ENCODE measurements at places on chromosomes 12 and 14.

DNA sequence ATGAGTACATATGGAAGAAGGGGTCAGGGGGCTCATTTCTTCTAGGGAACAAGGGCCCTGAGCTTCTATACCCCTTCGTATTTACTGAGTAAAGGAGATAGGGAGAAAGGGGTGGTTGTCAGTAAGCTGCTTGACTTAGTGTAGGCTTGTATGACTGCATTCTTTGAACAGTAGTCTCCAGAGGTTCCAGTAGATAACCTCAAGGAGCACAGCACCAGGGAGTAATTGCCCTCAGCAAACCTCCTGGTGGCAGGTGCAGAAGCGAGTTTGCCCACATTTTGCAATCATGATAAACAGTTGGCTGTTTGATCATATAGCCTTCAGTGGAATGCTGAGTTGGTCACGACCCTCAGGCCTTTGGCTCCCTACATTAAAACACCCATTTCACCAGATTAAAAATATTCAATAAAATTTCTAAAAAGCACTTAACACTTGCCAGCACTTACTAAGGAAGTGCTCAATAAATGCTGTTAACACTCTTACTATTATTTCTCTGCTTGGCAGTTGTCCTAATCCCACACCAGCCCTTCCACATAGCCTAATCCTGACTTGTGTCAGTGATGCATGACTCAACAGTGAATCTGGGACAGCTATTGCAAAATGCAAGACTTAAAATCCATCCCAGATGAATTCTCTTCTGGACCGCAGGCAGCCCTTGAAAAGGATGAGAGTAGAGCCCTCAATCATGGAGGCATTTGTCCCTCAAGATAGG, 3.7 kb upstream of the DHRS4L2 start:
- no peak for DNase-seq

- DNase-seq: no peak
Observed at GRCh38 chr12:6330192-6330591, 11.7 kb downstream of the TNFRSF1A start.

DNA sequence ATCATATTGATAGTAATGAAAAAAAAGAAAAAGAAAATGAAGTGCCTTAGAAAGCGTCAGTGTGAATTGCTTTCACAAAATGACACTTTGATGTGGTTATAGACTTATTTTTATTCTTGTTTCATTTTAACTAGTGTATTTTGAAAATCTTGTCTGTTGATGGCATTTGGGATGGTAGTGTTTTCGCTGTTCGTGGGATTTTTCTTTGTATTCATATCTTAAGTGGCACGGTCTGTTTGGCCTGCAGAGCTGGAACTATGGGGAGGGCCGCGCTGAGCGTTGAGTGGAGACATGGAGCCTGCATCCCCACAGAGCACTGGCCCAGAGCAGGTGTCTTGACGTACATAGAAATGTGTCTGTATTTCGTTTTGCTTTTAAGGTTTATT, 61.6 kb downstream of the WDR20 start:
- DNase-seq: no peak

DNA sequence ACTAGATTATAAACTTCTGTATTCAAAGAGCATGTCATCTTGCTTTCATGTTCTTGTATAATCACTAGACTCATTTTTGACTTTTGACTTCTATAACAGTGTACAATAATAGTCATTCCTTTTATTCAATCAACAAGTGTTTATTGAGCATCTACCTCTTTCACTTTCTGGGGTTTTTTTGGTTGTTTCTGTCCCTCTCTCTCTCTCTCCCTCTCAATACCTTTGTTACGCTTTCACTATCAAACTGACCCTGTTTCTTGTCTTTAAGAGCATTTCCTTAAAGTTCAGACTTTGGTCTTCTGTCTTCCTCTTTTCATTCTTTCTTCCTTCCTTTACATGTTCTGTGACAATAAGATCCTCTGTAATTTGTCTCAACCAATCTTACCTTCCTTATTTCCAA, 49.5 kb downstream of the GPR137C start:
- no peak for DNase-seq

GRCh38 chr12:75656648-75657047, 145.2 kb upstream of the KRR1 start:
- DNase-seq: no peak

Measured in mucosa of descending colon (tissue), 3 donors.